ENCODE measurements at places on chromosomes 16 and 17. TPM values are rescaled to one million over a fixed set of nuclear protein-coding genes. Genes with fewer than 3 reads are reported as not detected.
A peak's percentile ranks its signal among the peaks of the same experiment; 100 is the strongest.

- DNase-seq: peak; percentile 90
These were observed at the start of gene TMC6 for GRCh38 chr17:78128551-78129350. Gene TMC6, minus strand, starts transcription at chr17:78128755. Its CDS starts 1,923 bp downstream, at chr17:78126832.

- DNase-seq: peak; percentile 21
These were observed 407.5 kb upstream of the HSBP1 start for GRCh38 chr16:83400234-83400633.

DNA sequence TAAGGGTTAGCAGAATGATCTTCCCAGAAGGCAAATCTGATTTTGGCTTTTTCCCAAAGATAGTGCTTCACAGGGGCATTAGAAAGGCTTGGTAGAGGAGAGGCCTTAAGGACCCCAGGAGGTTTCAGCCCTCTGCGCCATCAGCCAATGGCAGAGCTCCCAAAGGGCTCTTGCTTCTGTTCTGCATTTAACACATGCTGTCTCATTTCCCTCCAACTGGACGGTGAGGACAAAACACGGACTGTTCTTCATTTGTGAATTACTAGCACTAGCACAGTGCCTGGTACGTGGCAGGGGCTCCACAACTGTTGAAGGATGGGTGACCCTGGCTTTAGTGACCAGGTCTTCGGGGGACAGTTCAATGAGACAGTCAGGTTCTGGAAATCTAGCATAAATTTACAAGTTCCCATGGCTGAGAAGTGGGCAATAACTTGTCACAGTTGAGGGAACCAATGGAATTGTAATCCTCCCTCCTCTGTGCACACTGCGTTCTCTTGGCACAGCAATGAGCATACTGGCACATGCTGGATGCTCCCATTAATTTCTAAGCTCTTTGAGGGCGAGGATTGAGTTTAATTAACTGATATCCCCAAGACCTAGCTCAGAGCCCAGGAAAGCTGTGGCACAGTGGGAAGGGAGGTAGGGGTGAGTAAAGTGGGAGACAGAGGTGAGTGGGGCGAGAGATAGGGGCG lies 45.4 kb downstream of the COG7 start:
- DNase-seq: no peak

DNA sequence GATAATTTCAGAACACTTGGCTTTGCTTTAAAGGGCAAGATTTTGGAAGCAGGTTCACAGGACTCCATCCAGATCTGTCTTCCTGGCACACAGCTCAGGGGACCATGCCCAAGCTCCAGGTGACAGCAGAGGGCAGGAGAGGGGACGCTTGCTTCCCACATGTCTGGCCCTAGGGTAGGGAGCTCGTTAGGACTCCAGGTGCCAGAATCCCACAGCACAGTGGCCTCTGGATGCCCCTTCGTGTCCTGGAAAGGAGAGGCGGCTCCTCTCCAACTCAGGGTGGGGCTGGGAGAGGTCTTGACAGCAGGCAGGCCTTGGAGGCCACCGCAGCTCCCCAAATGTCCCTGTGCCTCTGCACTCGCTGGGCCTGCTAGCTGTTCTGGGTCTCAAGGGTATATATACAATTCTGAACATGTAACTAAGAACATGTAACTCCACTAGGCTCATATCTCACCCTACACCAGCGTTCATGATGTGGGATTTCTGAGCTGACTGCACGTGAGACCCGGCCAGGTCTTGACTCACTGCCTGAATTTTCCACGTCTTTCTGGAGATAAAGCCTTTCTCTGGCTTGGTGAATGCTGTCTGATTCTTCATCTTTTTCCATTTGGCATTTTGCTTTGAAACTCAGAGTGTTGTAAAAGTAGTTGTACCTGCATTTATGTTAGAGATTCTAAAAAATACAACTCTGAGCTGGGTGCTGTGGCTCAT lies 52.8 kb downstream of the MARCHF10 start:
- DNase-seq: no peak

SNRNP25 gene
- 16.0 TPM for total RNA-seq
